ENCODE measurements at places on chromosomes 5 and 9.

- DNase-seq: no peak
Observed at GRCh38 chr5:139859013-139859412, 63.4 kb downstream of the PSD2 start.

DNA sequence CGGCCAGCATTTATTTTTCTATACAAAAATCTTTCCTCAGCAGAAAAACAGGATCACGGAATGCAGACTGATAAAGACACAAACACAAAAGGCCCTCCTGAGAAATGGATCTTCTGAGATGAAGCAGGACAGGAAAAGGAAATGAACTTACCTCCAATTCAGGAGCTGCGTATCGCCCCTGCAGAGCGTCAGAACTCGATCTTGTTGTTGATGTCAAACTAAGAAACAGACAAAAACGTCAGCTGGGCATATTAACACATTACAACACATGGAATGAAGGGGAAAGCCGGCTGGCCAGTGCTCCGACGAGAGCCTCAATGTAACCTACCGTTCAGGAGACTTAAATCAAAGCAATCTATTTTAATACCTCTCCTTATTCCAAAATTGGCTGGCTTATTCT, 105.1 kb downstream of the SERINC5 start:
- no peak for DNase-seq

DNA sequence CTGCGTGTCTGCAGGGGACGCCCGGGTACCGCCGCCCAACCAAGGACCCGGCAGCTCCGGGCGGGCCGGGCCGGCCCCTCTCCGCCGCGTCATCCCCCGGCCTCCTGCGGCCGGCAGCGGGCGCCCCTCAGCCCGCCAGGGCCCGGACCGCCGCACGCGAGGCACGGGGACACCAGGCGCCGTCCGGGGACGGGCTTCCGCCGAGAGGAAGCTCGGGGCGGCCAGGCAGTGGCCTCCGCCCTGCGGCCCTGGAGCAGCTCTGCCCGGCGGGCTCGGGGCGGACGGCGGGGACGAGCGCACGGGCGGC, 373 bp downstream of the FBXW5 start:
- DNase-seq: no peak

DNA sequence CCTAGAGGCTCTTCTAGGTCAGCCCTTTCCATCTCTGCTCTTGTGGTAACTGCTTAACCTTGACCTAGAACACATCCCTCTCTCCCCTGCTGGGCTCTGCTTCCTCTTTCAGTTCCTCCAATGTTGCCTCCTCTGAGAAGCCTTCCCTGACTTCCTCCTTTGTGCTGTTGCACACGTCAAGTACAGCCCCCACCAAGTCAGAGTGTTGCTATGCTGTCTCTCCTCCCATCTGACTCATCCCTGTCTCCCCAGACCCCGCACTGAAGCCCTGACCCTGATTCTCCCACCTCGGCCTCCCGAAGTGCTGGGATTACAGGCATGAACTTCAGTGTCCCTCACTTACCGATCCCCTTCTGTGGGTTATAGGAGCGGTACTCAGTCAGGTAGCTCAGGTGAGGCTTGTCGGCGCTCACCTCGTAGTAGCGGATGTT, 10.4 kb upstream of the TRIM14 start:
- no peak for DNase-seq

DNA sequence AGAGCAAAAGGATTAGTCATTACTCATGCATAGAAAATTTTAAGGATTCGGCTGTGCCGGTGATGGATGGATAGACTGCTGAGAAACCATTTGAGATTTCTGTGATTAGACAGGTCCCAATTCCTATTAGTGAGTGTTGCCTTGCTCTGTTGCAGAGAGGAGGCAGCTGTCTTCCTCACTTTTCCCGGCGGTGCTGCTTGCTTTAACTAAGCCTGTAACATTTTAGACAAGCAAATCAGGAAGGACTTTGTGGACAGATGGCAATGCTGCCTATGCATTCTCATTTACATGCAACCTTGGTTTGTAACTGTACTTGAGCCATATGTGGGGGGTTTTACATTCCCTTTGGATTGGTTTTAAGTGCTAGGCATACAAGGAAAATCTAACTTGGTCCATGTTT, 1176.3 kb downstream of the CDH18 start:
- no peak for DNase-seq

DNA sequence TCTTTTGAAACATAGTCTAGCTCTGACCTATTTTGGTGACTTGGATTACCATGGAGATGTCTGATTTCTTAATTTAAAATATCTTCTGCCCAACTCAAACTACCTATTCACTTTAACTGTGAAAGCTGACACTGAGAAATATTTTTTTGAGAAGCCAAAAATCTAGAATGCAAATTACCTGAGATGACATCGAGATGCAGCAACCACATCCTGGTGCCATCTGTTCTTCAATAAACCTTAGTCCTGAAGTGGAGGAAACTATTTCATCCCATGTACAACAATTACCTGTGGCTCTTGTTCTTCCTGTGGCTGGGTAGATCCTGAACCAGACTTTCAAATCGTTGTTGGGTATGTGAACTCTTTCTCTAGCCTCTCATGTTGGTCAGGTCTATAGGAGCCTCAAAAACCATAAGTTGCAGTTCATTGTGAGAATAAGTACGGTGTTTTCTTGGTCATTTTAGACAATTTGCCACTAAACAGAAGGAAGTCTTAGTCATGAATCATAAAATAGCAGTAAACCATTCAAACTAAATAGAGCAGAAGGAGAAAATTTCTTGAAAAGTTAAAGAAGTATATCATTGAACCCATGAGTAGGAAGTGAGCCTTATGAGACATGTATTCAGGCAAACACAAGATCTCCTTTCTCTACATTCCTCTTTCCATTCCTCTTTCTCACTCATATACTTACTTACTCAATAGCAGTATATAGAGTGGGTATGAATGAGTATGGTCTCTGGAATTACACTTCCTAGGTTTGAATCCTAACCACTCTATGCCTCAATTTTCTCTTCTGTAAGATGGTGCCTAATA, 176.0 kb downstream of the HMHB1 start:
- DNase-seq: no peak

- no peak for DNase-seq
Observed at GRCh38 chr9:84382720-84383119, 42.2 kb upstream of the SLC28A3 start.

DNA sequence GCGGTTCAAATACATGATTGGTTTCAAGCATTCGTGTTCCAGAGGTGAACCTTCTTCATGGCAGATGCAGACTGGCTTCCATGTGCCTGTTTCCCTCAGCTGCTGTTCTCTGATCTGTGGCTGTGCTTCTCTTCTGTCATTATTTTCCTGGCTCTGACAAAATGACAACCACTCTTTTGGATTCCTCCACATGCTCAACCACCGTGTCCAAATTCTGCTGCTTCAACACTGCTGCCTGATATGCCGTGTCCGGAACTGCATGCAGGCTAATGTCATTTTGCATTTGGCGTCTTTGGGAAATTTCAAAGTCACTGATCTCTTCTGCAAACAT, 368.7 kb upstream of the ZNF608 start:
- no peak for DNase-seq

- DNase-seq: peak; percentile 92
Observed at GRCh38 chr9:137445275-137445807, 4.2 kb upstream of the ENTPD8 start.

- no peak for DNase-seq
Observed at GRCh38 chr9:22241611-22242010, 205.0 kb upstream of the DMRTA1 start.

GRCh38 chr9:31166516-31166915, 1217.9 kb upstream of the ACO1 start:
- DNase-seq: no peak

- no peak for DNase-seq
Observed at GRCh38 chr5:55645304-55645703, 66.8 kb downstream of the SLC38A9 start.

DNA sequence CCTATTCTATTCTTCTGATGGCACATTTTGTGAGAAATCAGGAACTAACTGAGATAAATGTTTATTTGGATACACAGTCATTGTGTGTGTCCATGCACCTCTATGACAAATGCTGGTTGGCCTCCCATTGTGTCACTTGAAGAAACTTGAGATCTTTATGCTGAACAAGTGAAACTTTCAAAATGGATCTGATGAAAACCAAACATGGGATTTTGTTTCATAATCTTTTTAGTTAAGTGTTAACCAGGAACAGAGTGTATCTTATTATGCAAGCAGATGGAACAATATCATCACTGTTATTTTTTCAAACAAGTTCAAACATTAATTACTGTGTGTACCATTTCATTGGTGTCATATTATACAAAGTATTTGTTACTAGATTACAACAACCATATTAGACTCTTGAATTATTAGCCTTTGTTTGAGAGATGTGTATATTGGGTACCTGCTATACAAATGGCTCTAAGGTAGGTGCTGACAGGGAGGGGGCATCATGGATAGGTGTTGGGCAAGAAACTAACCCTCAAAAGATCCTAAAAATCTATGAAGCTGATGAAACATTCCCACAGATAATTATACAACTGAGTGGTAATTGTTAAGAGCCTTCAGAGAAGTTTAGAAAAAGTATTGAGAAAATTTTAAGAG, 159.8 kb downstream of the PALM2AKAP2 start:
- no peak for DNase-seq

DNA sequence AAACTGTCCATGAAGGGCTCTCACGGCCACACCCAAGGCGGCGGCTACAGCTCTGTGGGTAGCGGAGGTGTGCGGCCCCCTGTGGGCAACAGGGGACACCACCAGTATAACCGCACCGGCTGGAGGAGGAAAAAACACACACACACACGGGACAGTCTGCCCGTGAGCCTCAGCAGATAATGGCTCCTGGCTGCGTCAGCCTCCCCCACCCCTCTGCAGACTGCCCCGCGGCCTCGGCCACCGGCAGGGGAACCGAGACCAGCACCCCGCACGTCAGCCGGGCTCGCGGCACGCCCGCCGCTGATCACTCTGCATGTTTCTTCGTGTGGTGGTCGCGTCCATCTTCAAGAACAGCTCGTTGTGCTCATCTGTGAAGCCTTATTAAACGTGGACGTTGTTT, 41.5 kb downstream of the TENT4A start:
- DNase-seq: no peak

DNA sequence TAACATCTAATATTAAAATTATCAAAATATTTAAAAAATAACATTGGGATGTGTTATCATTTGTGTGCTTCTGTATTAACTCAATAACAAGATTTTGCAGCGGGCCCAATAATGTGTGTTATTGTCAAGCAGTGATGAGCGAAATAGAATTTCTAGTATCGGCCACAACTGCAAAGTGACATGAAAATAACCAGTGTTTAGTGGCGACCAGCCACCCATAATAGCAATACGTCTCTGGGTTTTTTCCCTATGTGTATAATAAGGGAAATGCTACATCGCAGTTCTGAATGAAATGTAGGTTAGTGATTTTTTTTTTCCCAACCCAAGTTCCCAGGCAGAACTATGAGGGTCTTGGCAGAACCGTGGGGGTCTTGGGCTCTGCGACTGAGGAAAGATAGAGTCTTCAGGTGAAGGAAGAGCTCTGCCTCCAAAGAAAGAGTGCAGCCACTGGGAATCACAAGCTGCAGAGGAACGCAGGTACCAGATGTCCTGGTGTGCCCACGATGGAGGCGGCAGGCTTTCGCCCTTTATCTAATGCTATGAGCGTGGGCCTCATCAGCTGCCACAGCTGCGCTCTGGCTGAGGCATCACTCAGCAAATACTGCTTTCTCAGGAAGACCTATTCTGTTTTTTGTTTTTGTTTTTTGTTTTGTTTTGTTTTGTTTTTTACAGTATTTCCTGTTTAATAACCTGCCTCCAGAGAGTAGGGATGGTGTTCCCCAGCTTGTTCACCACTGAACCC, 235.0 kb downstream of the ROR2 start:
- DNase-seq: no peak

DNA sequence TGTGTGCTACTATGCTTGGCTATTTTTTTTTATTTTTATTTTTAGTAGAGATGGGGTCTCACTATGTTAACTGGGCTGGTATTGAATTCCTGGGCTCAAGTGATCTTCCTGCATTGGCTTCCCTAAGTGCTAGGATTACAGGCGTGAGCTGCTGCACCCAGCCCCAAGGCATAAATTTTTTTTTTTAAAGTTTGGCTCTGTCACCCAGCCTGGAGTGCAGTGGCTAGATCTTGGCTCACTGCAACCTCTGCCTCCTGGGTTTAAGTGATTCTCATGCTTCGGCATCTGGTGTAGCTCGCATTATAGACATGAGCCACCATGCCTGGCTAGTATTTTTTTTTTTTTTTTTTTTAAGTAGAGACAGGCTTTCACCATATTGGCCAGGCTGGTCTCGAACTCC, 70.3 kb downstream of the RAB24 start:
- no peak for DNase-seq

GRCh38 chr5:9544502-9545135, 1.3 kb downstream of the SEMA5A start:
- peak; percentile 31 for DNase-seq

GRCh38 chr5:102313912-102314311, 17.8 kb upstream of the SLCO4C1 start:
- no peak for DNase-seq

GRCh38 chr5:173909199-173909598, 21.1 kb downstream of the CPEB4 start:
- DNase-seq: no peak

- no peak for DNase-seq
Observed at GRCh38 chr9:25094518-25094917, 548.8 kb upstream of the IZUMO3 start.

- no peak for DNase-seq
Observed at GRCh38 chr5:115649541-115649940, 23.7 kb upstream of the TMED7 start.

- no peak for DNase-seq
Observed at GRCh38 chr5:13660072-13660471, 284.4 kb downstream of the DNAH5 start.

DNA sequence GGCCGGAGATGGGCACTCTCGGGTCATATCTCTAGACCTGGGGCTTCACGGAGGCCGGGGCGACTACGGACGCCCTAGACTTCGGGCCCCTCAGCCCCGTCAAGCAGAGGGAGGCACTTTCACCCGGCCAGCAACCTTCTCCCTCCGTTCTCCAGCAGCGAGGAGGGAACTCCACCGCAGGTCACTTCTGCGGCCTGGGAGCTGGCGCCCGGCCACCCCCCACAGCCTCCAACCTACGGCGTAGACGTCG, 201 bp downstream of the DOLK start:
- peak; percentile 28 for DNase-seq

DNA sequence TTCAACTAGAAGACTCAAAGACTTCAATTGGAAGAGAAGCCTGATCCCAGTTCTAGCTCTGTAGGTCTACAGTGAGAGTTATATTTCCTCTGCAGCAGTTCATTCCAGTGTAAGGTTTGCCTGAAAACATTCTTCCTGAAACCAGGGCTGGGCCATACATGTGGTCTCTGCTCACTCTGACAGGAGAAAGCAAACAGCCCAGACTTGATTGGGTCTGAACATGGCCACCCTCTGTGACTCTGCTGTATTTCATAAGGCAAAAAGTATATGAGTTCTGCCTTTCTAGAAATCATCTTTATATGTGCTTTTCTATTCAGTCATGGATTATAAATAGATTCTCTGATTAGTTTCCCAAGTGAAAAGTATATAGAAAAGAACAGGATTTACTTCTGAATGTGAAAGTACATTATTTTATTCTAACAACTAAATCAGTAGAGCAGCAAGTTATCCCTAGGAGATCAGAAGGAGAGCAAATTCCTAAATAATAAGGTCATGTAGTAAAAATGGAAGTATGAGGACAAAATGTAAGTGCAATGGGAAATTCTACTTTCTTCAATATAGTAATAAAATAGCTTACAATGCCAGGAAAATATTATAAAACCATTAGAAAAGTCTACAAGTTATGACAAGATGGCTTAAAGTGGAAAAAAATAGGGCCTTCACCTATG, 144.3 kb downstream of the EFNA5 start:
- no peak for DNase-seq

- DNase-seq: no peak
Observed at GRCh38 chr5:139660923-139661814, 13.0 kb downstream of the CXXC5 start.

- no peak for DNase-seq
Observed at GRCh38 chr9:8877753-8878494, 1078.3 kb upstream of the DMAC1 start.
